Activated gamma-delta T cell treated with Interleukin-2 at 50 U/mL for 16 hours (primary cell): ENCODE measurements at places on chromosomes 1 and 21.

GRCh38 chr1:94683886-94684285, 136.3 kb upstream of the SLC44A3 start:
- no peak for DNase-seq

- DNase-seq: peak; percentile 35
Measured at GRCh38 chr21:33036430-33037162, 10.9 kb downstream of the OLIG2 start.

DNA sequence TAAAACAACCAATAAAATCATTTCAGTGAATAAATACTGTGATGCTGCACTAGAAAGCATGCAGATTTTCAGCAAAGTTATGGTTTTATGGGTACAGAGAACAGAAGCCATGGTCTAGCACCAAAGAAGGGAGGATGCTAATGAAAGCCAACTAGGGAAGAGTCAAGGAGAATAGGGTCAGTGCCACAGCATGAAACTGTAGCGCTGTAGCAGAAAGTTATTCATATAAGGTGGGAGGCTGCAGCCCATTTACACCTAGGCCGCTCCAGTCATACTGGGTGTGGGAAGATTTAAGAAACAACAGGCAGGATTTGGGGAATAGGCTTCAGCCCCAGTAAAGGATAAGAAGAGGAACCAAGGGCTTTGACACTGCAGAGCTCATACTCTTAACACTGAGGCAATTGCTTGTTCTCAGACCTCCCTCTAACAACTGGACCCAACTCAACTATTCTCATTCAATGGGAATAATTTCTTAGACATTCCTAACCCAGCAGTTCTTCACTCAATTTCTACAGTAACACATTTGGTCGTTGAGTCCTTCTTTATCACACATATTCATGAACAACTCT, 4.4 kb downstream of the IFI16 start:
- no peak for DNase-seq

GRCh38 chr1:55466921-55467320, 251.8 kb upstream of the USP24 start:
- DNase-seq: no peak
